ENCODE measurements at places on chromosomes 7 and 10.

- DNase-seq: no peak
Measured at GRCh38 chr10:88057720-88058119, 194.3 kb downstream of the PTEN start.

GRCh38 chr7:11625669-11626068 lies 206.3 kb downstream of the THSD7A start:
- no peak for DNase-seq

DNA sequence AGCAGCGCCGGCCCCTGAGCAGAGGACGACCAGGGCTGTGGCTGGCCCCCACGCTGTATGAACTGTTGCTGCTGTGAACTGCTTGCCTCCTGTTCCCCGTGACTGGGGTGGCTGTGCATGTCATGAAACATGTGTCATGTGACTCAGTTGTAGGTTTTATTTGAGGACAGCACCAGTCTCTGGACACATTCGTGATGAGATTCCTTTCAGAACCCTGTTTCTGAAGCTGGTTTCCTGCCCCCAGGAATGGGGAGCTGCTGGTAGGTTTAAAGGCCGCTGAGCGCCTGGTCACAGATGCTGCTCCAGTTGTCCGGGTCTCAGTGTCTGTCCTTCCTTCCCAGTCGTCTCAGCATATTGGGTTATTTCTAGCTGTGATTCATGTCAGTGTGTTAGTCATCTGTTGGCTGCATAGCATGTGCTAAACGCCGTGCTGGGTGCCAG lies 79.1 kb upstream of the PPIF start:
- no peak for DNase-seq

DNA sequence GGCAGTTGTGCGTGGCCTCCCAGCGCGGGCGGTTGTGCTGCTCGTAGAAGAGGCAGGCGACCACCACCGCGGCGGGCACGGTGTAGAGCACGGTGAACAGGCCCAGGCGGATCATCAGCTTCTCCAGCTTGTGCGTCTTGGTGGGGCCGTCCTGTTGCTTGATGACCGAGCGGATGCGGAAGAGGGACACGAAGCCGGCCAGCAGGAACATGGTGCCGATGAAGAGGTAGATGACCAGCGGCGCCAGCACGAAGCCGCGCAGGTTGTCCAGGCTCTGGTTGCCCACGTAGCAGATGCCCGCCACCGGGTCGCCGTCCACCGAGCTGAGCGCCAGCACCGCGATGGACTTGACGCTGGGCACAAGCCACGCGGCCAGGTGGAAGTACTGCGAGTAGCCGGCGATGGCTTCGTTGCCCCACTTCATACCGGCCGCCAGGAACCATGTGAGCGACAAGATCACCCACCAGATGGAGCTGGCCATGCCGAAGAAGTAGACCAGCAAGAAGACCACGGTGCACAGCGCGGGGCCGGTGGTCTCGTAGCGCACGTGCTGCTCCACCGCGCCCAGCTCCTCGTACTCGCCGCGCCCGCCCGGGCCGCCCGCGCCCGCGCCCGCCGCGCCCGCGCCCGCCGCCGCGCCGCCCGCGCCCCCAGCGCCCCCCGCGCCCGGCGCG lies 2.2 kb downstream of the FZD8 start:
- DNase-seq: no peak

GRCh38 chr10:70843776-70844489 lies 28.2 kb downstream of the SGPL1 start:
- no peak for DNase-seq

DNA sequence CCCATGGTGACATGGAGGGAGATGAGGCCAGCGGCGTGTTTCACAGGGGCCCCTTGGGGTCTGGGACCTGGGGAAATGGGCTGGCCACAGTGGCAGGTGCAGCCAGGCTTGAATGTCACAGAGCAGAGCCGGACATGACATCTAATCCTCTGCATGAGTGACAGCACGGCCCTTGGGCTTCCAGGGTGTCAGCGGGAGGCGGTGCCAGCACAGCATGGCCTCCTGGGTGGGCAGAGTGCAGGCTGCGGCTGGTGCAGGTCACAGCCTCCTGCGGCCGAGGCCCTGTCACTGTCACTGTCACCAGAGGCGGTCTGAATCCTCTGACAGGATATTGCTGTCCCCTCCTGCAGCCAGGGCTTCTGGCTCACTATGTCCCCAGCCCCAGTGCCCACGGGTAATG lies 18.2 kb downstream of the BHLHA15 start:
- DNase-seq: no peak

DNA sequence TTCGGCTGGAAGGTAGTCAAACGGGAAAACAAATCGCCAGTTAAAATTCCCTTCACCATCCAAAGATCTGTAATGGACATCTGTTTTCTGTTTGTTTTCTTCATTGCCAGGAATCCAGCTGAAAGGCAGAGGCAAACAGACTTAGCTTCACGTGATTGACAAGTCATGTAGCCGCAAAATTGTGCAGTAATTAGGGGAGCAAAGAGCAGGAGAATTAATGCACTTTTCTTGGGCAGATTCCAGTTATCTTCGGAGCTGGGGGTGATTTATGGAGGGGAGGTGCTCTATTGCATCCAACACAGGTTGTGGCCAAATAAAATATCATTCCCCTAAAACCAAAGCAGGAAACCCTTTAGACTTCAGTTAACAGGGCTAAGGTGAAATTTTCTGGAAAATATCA lies 162.2 kb downstream of the MYOF start:
- DNase-seq: no peak

DNA sequence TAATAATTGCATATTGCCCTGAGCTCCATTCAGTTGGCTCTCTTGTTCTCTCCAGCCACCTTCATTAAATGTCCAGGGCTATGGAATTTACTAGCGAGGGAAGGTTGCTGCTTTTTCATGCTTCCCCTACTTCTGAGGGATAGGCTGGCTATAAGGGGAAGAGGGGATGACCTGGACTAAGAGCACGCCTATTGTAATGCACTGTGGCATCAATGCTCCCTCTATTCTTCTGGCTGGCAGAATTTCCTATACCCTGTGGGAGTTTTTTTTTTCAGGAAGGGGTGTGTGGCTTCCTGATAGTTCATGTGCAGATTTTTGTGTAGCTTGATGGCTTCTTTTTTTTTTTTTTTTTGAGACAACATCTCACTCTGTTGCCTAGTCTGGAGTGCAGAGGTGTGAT lies 155.8 kb downstream of the SND1 start:
- DNase-seq: no peak

GRCh38 chr10:129525401-129525801 lies 58.4 kb downstream of the MGMT start:
- no peak for DNase-seq

GRCh38 chr7:16422103-16422435 lies 731 bp upstream of the CRPPA start:
- no peak for DNase-seq

DNA sequence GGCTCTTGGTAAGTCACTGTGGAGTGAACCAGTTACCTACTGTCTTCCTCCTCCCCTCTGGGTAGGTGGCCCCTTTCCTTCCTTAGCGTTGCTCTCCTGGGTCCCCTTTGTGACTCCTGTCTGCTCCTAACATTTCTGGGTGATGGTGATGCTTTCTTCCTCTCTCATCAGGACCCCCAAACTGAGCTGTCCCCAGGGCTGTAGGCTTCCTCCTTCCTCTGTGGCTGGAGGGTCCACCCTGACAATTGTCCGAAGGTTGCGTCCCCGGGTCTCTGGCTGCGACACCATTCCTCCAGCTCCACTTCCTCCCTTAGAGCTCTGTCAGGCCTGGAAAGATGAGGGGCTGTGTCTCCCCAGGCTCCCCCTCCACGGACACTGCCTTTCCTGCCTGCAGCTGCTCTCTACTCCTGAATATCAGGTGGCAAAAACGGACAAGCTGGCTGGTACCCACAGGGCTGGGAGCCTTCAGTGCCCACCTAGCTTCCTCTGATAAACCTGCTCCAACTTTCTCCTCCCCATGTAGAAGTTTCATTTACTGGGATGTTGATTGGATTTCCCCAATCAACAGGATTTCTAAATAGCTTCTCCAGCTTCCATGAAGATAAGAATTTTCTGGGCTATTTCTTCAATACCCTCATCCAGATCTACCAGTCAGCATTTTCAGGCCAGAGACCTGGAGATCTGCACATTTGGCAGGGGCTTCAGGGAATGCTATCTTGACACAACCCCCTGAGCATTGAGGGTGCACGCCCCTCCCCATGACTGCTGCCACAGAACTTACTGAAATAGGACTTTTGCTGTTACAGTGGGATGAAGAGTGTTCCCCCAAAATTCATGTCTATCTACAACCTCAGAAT lies 506.5 kb downstream of the TCERG1L start:
- DNase-seq: no peak

DNA sequence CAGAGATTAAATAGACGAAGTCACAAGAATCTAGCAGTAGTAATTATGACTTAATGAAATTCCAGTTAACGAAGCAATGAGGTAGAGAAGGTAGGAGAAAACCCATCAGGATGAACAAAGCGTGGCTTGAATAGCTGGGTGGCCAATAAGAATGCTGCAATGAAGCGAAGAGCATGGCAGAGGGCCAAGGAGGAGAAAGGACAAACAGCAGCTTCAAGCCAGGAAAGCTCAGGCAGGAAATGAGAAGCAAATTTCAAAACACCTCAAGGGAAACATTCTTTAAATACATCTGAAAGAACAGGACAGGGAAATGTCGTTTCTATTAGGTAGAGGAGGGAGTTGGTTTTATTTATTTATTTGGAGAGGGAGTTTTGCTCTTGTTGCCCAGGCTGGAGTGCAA lies 122.5 kb downstream of the KIAA1217 start:
- no peak for DNase-seq

GRCh38 chr10:7585228-7585627 lies 81.5 kb downstream of the ITIH5 start:
- no peak for DNase-seq

All from GM18507 (cell line).